ENCODE measurements at places on chromosomes 3 and 15.

- DNase-seq = no peak
Measured at GRCh38 chr3:112856537-112856936, 9.9 kb upstream of the CD200R1L start.

DNA sequence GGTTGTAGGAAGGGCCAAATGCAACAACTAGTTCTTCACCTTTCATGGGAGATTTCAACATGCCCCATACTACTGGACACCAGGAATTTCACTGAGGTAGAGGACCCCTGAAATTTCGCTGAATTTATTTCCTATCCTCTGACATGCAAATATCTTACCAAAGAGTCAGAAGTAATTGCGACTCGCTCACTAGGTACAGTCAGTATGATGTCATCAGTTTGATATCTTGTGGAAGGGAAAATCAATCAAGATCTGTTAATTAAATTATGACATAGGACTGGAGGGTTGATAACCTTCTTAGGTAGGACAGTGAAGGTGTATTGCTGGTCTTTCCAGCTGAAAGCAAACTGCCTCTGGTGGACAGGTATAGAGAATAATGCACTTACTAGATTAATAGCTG lies 74.9 kb upstream of the TNIK start:
- no peak for DNase-seq

DNA sequence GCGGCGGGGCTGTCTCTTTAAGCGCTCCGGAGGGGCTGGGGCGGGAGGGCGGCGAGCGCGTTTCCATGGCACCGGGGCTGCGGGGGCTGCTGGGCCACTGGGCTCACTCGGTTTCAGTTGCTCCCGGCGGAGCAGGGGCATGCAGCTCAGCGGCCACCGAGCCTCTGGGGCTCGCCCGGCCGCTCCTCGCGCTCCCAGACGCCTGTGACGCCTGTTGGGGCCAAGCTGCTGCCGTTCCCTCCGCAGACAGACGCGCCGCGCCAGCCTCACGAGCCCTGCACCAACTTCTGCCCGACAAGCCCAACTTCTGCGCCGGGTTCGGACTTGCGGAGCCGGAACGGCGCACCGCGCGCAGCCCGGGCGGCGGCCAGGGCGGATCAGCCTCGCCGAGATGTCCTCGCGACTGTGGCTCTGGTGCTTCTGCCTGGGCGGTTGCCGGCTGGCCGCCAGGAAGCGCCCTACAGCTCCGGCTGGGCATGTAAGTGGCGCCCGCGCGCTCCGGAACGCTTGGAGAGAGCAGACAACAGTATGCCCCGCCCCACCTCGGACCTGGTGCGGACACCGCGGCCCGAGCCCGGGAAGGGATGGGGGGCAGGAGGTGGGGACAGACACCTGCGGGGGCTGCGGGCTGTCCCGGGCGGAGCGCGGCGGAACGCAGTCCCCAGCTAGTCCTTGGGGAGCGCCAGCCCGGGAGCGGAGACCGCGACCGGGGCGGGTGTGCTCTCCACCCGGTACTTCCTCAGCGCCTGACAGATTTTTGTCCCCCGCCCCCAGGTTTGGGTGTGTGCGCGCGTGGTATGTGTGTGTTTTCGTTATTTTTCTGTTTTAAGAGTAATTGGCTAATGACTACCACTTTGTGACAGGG lies 154.1 kb upstream of the GOLIM4 start:
- no peak for DNase-seq

DNA sequence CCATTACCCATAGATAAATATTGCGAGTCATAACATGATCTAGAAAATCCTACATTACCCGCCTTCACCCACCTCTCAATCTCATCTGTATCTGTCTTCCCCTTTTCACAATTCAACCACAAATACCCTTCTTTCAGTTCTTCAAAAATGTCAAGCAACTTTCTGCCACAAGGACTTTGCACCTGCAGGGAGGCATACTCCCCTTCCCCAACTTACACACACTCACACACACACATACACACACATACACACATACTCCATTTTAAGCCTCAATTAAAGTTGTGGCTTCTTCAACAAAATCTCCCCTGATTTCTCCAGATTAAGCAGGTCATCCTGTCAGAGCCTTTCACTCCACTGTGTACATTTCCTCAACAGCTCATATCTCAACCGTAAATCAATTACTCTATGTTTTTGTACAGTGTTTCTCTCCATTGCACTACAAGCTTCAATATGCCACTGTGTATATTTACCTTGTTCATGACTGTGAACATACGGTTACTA lies 33.1 kb upstream of the CCDC50 start:
- no peak for DNase-seq

GRCh38 chr15:80161468-80162016 lies 8.7 kb downstream of the FAH start:
- DNase-seq = no peak
